ENCODE measurements at places on chromosomes 6 and 20. TPM values are rescaled to one million over a fixed set of nuclear protein-coding genes. Genes with fewer than 3 reads are reported as not detected.

The PBOV1 gene
- total RNA-seq, result not detected

The PPIL6 gene
- total RNA-seq, result 1.4 TPM

- H3K36me3 ChIP-seq, result no peaks in the 10 kb centered on the region
- no peak for DNase-seq
- no peaks in the 10 kb centered on the region for H3K4me1 ChIP-seq
These were observed 54.3 kb downstream of the RWDD2A start for GRCh38 chr6:83247471-83247870.

- DNase-seq, result peak; percentile 30
- H3K27me3 ChIP-seq, result no peaks in the 10 kb centered on the region
- no peak overlapping the region for H3K4me3 ChIP-seq
- no peaks in the 10 kb centered on the region for H3K36me3 ChIP-seq
- no peak overlapping the region for H3K27ac ChIP-seq
These were observed 5.2 kb downstream of the EBF4 start for GRCh38 chr20:2697768-2698167.

- no peak for DNase-seq
- H3K36me3 ChIP-seq, result no peaks in the 10 kb centered on the region
- peaks cover 41% of the 10 kb centered on the region for H3K4me1 ChIP-seq
These were observed 49.1 kb upstream of the DST start for GRCh38 chr6:56691814-56692213.

- H3K27me3 ChIP-seq, result no peaks in the 10 kb centered on the region
- no peak for DNase-seq
- no peak overlapping the region for H3K27ac ChIP-seq
- no peaks in the 10 kb centered on the region for H3K4me1 ChIP-seq
These were observed 419.2 kb upstream of the MMS22L start for GRCh38 chr6:97702248-97702647.
